ENCODE measurements at places on chromosomes 3 and 15.
A peak's percentile ranks its signal among the peaks of the same experiment; 100 is the strongest.

DNA sequence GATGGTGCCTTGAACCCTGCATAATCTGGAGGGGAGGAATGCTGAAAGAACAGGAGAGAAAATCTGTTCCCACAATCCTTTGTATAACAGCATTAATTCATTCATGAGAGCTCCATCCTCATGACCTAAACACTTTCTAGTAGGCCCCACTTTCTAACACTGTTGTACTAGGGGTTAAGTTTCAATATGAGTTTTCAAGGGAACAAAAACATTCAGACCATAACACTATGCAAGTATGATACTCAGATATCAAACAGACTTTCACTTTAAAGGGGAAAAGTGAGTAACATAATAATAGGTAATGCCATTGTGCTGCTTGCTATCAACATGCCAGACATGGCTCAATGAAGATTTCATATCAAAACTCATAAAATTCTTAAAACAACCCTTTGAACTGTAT, 32.4 kb upstream of the PLSCR2 start:
- H3K27me3 ChIP-seq, result no peaks in the 10 kb centered on the region
- H3K4me3 ChIP-seq, result no peak overlapping the region
- H3K27ac ChIP-seq, result no peak overlapping the region
- peaks cover 21% of the 10 kb centered on the region for H3K4me1 ChIP-seq

DNA sequence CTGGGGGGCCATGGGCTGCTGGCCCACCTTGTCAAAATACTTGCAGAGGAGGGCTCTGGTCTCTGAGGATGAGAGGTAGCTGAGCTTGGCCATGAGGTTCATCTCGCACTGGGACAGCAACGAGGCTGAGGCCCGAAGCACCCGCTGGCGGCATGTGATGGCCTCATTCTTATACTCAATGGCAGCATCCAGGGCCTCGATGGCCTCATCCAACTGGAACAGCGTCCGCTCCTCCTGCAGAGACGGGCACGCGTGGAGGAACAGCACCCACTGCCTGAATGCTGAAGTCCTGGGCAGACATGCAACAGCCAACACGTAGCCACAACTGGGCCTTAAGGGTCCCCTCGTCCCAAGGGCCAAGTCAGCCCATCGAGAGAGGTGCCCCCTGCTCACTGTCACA, 25.0 kb downstream of the KIF7 start:
- no peak overlapping the region for H3K27ac ChIP-seq
- H3K4me3 ChIP-seq, result no peak overlapping the region
- DNase-seq, result no peak
- H3K36me3 ChIP-seq, result peaks cover 43% of the 10 kb centered on the region
- no peaks in the 10 kb centered on the region for H3K4me1 ChIP-seq

DNA sequence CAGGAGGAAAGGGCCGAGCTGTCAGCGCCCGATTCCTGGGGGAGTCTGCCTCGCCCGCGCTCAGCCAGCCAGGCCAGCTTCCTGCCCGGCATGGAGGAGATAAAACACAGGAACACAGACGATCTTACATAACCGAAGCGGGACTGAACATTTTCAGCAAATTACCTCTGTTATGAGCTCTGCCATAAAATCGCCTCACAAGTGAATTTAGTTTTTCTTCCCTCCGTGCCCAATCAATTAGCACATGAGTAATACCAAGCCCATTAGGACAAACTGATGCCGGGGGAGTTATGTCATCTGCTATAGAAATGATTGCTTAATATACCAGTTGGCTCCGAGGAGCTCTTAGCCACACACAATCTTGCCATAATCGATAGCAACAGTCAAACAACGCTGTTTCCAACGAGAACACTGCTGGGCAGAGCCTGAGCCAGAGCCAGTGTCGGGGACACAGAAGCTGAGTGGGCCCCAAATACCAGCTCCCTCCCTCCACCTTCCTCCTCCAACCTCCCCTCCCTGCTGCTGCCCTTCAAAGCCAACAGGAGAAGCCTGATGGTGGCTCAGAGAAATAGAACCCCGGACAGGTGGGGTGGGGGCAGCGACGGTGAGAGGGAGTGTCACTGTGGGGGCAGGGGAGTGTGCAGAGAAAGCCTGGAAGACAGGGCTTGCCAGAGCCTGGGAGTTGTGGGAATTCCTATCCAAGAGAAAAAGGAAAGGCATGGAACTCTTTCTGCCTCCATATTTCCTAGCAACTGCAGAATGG, 279.4 kb upstream of the TLE3 start:
- no peak for DNase-seq
- no peak overlapping the region for H3K27ac ChIP-seq
- H3K27me3 ChIP-seq, result peaks cover 59% of the 10 kb centered on the region
- no peaks in the 10 kb centered on the region for H3K4me1 ChIP-seq
- no peak overlapping the region for H3K4me3 ChIP-seq

DNA sequence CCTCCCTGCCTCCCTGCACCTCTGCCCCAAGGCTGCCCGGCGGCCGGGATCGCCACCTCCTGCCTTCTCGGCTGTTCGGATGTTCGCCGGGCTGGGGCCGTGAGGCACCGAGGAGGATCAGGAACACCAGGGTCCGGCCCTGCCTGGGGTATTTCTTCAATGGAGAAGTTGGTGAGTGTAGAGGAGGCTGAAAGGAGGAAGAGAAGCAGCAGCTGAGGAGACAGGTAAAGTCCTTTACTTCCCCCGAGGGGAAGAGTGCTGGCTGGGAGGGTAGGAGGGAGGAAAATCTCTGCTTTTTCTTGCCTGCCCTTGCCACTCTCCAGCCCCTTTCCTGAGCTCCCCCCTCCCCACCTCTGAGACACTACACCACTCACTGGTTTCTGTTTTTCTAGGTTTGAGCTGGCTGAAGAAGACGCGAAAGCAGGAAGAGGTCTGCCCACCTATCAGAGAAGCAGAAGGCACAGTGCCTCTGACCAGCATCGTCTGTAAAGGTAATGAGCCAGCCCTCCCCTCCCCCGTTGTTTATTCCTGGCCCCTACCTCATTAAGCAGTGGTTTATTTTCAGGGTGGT, 519 bp downstream of the ASB7 start:
- H3K27me3 ChIP-seq, result no peaks in the 10 kb centered on the region
- no peak overlapping the region for H3K27ac ChIP-seq
- peaks cover 55% of the 10 kb centered on the region for H3K36me3 ChIP-seq
- H3K4me3 ChIP-seq, result no peak overlapping the region
- peak; percentile 79 for DNase-seq

DNA sequence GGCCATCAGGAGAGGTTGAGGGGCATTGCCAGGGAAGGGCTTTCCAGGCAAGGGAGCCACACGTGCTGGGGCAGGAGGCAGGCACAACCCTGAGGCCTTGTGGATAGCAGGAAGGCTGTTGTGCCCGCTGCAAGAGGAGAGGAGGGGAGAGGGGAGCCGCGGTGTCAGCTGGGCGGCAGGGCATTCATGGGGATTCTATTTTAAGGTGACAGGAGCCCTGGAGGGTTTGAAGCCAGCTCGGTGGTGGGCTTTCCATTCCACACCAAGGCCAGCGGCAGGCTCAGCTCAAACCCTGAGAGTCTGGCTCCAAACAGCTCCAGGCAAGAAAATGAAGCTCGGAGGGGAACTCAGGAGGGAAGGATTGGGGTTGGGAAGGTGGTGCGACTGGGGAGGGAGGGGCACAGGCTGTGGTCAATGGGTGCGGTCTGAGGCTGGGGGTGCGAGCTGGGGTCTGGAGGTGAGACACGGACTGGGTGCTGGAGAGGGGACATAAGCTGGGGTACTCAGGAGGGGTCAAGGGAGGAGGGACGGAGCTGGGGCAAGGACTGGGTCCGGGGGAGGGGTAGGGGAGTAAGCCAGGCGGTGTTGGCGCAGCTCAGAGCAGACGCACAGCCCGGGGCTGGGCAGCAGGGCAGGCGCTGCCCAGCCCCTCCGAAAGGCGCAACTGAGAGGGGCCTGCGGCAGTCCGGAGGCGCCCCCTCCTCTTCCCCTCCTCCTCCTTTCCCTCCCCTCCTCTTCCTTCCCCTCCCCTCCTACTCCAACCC, 43.4 kb downstream of the TPRA1 start:
- H3K36me3 ChIP-seq, result no peaks in the 10 kb centered on the region
- peak overlapping the region; percentile 57 for H3K4me3 ChIP-seq
- H3K4me1 ChIP-seq, result peaks cover 10% of the 10 kb centered on the region
- no peak for DNase-seq
- H3K27ac ChIP-seq, result no peak overlapping the region
- peaks cover 39% of the 10 kb centered on the region for H3K27me3 ChIP-seq

DNA sequence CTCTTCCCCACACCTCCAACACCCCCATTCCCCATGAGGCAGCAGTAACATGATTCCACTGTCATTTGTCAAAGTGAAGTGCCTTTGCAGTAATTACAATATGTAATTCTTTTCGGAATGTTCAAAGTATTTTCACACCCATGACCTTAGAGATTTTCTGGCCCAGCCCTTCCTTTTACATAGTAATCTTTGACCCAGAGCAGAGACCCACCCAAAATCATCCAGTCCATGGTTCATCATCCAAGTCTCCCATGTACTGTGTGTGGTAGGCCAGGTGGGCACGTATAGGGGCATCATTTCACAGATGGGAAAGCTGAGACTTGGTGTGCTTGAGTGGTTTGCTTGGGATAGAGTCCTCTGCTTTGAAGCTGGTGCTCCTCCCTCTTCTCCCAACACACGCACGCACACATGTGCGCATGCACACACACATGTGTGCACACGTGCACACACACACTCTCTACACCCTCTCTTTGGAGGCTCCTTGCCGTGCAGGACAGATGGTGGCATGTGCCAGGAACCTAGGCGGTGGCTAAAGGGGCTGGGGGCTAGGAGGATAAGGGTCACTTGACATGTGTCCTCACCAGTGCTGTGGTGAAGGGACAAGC, 284.7 kb upstream of the ROPN1 start:
- H3K4me3 ChIP-seq, result no peak overlapping the region
- H3K4me1 ChIP-seq, result no peaks in the 10 kb centered on the region

DNA sequence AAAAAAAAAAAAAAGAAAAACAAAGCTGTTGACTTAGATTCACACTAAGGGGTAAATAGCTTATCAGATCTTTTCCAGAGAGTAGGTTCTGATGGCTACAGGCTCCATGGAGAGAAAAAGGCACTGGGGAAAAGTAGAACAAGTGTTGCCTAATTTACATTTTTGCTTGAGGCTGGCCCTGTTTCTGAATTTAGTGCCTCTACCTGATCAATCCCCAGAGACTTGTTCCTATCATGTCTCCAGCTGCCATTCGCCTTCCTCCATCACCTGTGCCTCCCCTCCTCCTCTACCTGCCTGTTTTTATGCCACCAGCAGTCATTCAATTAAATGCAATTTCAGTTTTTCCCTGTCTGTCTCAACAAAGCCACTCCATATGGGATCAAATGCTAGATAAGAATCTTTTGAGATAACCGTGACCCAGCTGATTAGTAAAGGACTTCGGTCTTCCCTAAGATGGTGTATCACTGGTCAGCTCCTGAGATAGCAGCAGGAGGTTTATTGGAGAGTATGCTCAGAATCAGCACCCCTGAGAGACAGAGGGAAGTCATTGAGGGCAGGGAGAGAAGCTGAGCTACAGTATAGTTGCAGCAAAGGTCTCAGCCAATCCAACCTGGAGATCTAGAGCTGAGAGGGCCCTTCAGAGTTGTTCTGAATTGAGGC, 88.1 kb upstream of the GADL1 start:
- H3K4me3 ChIP-seq, result no peak overlapping the region
- no peak overlapping the region for H3K27ac ChIP-seq
- H3K4me1 ChIP-seq, result peaks cover 2% of the 10 kb centered on the region
- peaks cover 11% of the 10 kb centered on the region for H3K27me3 ChIP-seq
- H3K36me3 ChIP-seq, result no peaks in the 10 kb centered on the region

DNA sequence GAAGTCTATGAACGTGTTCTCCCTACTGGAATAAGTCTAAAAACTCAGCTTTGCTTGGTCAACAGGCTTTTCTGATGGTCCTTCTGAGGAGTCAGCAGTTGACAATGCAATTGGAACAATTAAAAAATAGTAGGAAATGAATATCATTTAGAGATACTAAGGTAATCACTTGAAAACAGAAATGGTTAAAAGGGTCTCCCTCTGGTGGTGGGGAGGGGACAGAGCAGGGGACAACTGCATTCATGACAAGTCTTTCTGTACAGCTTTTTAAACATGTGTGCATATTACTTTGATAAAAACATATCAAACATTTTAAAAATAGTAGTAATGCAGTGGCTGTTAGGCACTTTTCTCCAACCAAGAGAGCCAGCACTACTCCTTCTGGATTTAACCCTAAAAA, 119.9 kb upstream of the FHIT start:
- no peaks in the 10 kb centered on the region for H3K36me3 ChIP-seq
- no peak overlapping the region for H3K27ac ChIP-seq
- H3K4me3 ChIP-seq, result no peak overlapping the region

GRCh38 chr3:135325726-135326235, 530.7 kb downstream of the EPHB1 start:
- H3K4me3 ChIP-seq, result no peak overlapping the region
- no peaks in the 10 kb centered on the region for H3K4me1 ChIP-seq
- no peaks in the 10 kb centered on the region for H3K27me3 ChIP-seq
- no peak overlapping the region for H3K27ac ChIP-seq
- H3K36me3 ChIP-seq, result no peaks in the 10 kb centered on the region
- no peak for DNase-seq

DNA sequence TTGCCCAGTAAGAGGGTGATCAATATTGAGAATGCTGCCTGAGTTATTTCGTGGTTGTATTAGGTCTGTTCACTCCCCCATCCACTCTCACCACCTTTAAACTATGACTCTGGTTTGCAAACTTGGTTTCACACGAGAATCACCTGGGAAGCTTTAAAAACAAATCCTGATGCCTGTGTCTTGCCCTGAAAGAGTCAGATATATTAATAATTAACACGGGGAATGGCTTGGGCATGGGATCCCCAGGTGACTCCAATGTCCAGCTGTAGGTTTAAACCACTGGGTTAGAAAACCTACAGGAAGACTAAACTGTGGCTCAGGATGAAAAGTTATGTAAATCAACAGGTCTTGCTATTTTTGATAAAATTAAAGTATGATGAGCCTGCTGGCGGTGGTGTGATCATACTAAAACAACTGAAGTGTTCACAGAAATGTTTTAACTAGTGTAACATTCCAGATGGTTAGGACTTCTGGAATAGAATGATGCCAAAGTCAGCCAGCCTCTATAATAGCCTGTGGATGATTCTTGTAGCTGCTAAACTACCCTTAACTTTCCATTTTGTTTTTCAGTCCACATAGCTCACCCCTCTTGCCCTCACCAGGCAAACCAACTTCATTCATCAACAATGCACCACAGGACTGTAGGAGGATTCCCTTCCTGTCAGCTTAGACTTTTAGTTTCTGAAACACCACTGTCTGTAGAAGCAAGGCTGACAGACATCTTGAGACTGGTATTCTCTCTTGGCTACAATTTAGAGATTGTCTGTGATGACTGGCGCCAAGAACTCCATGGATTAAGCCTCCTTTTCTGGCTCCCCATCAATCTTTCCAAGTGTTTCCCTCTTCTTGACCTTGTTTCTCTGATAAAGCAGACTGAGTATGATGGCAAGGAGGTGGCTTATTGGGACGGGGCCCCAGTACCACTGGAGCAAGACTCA, 119.1 kb upstream of the ADAMTS9 start:
- no peak overlapping the region for H3K27ac ChIP-seq
- no peaks in the 10 kb centered on the region for H3K27me3 ChIP-seq
- no peak for DNase-seq
- no peaks in the 10 kb centered on the region for H3K4me1 ChIP-seq
- no peak overlapping the region for H3K4me3 ChIP-seq

GRCh38 chr3:143835312-143835711, 13.0 kb downstream of the SLC9A9 start:
- no peak overlapping the region for H3K4me3 ChIP-seq
- no peaks in the 10 kb centered on the region for H3K27me3 ChIP-seq
- H3K36me3 ChIP-seq, result peaks cover 6% of the 10 kb centered on the region
- H3K27ac ChIP-seq, result no peak overlapping the region
- peaks cover 26% of the 10 kb centered on the region for H3K4me1 ChIP-seq

Data from activated naive CD4-positive, alpha-beta T cell treated with anti-CD3 and anti-CD28 coated beads, Interleukin-2, amount 10 ng/mL, durations not matched to agents 7 days and 5 days (primary cell).